H1 (cell line): ENCODE measurements at places on chromosomes 11 and 22. TPM values are rescaled to one million over a fixed set of nuclear protein-coding genes. Genes with fewer than 3 reads are reported as not detected.

Gene VSIG2
- polyA plus RNA-seq: 0.18 and 0.35 TPM in 2 replicates

DNA sequence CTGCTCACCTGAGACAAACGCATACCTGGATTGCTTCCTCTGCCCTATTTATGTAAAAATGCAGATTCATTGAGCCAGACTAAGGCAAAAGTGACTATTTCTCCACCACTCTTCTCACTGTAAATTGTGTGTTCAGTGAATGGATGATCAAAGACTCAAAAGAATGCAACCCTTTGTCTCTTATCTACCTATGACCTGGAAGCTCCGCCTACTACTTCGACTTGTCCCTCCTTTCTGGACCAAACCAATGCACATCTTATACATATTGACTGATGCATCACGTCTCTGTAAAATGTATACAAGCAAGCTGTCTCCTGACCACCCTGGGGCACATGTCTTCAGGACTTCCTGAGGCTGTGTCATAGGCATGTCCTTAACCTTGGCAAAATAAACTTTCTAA, 418.0 kb upstream of the SYN3 start:
- no peak for DNase-seq
- H3K27ac ChIP-seq: no peak overlapping the region
- H3K36me3 ChIP-seq: no peaks in the 10 kb centered on the region

GRCh38 chr11:32266601-32267000, 168.7 kb downstream of the WT1 start:
- no peak overlapping the region for H3K27ac ChIP-seq
- no peaks in the 10 kb centered on the region for H3K36me3 ChIP-seq
- H3K4me1 ChIP-seq: no peaks in the 10 kb centered on the region
- H3K4me3 ChIP-seq: no peak overlapping the region
- H3K27me3 ChIP-seq: no peaks in the 10 kb centered on the region

- no peak overlapping the region for H3K4me3 ChIP-seq
- no peak for DNase-seq
- no peaks in the 10 kb centered on the region for H3K27me3 ChIP-seq
- H3K27ac ChIP-seq: no peak overlapping the region
- peaks cover 87% of the 10 kb centered on the region for H3K36me3 ChIP-seq
- H3K4me1 ChIP-seq: no peaks in the 10 kb centered on the region
These were observed 8.5 kb upstream of the TBC1D10A start for GRCh38 chr22:30335236-30335635.

Gene ACP2
- 19.8 and 24.4 TPM in 2 replicates for polyA plus RNA-seq

Gene KCNC1
- polyA plus RNA-seq: 0.08 and 0.11 TPM in 2 replicates

DNA sequence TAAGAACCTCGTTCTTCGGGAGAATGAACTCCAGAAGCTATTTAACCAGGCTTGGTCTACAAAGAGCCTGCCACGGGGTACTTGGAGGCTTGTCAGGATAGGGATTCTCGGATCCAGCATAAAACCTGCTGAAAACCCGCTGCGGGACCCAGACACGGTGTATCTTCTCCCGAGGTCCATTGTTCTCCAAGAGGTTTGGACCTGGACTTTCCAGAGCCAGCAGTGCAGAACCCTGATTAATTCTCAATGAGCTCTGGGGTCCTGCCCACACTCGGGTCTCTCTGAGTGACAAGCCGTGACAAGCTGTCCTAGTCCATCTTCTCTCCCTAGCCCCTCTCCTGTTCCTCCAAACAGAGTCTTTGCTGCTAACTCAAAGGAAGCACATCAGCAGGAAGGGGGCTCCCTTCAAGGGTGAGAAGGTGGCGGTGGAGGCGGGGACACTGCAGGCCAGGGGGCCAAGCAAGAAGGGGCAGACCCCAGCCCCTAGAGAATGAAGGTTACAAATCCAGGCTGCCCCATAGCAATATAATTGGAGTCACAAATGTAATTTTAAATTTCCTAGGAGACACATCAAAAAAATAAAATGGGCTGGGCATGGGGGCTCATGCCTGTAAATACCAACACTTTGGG, 12.2 kb downstream of the SHANK2 start:
- no peaks in the 10 kb centered on the region for H3K27me3 ChIP-seq
- H3K4me1 ChIP-seq: peaks cover 16% of the 10 kb centered on the region
- no peak overlapping the region for H3K4me3 ChIP-seq
- H3K27ac ChIP-seq: no peak overlapping the region

- H3K4me3 ChIP-seq: no peak overlapping the region
- no peaks in the 10 kb centered on the region for H3K4me1 ChIP-seq
- no peak for DNase-seq
- H3K27ac ChIP-seq: no peak overlapping the region
These were observed 9.6 kb downstream of the RCN1 start for GRCh38 chr11:32100495-32100894.

DNA sequence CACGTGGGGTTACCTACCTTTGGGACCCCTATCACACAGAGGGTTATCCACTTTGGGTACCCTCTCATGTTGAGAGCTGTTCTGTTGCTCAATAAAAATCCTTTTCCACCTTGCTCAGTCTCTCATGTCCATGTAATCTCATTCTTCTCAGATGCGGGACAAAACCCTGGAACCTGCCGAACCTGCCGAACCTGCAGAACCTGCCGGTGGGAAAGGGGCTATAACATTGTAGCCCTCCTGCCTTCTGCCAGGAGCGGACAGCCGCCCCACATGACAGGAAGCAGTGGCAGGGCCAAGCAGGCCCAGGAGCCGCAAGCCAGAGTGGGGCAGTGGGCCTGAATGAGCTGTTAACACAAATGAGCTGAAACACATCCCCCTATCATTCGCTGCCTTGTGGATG, 18.1 kb downstream of the NPAT start:
- no peaks in the 10 kb centered on the region for H3K27me3 ChIP-seq
- peaks cover 9% of the 10 kb centered on the region for H3K4me1 ChIP-seq
- DNase-seq: no peak
- no peaks in the 10 kb centered on the region; the same call in 1 of the 2 replicates for H3K36me3 ChIP-seq
- H3K27ac ChIP-seq: 0 out of 2 replicates have a peak overlapping the region, but pooled peaks have one; percentile 33

- H3K4me3 ChIP-seq: no peak overlapping the region
- H3K4me1 ChIP-seq: peaks cover 48% of the 10 kb centered on the region
- H3K27me3 ChIP-seq: peaks cover 18% of the 10 kb centered on the region
- H3K36me3 ChIP-seq: peaks cover 9% of the 10 kb centered on the region; the same call in 1 of the 2 replicates
- H3K27ac ChIP-seq: peak overlapping the region; percentile 59; the same call in 1 of the 2 replicates
- peak; percentile 64 for DNase-seq
These were observed 4.2 kb downstream of the SLC25A1 start for GRCh38 chr22:19174106-19175025.

Gene DMC1
- 3.8 and 20.2 TPM in 2 replicates for polyA plus RNA-seq

Gene YAP1
- polyA plus RNA-seq: 62.0 and 95.9 TPM in 2 replicates

Gene BTBD18
- 0.03 TPM in 2 replicates for polyA plus RNA-seq

- H3K27me3 ChIP-seq: no peaks in the 10 kb centered on the region
- H3K4me1 ChIP-seq: no peaks in the 10 kb centered on the region
- DNase-seq: no peak
- H3K4me3 ChIP-seq: no peak overlapping the region
- H3K27ac ChIP-seq: no peak overlapping the region
These were observed 695.7 kb downstream of the BRD1 start for GRCh38 chr22:49132009-49132408.

- H3K4me1 ChIP-seq: peaks cover 26% of the 10 kb centered on the region
- H3K27ac ChIP-seq: peak overlapping the region; percentile 53
- peaks cover 30% of the 10 kb centered on the region for H3K36me3 ChIP-seq
- peak overlapping the region; percentile 94 for H3K4me3 ChIP-seq
- H3K27me3 ChIP-seq: no peaks in the 10 kb centered on the region
These were observed 1.6 kb downstream of the PHF21B start for GRCh38 chr22:45008186-45008681.

DNA sequence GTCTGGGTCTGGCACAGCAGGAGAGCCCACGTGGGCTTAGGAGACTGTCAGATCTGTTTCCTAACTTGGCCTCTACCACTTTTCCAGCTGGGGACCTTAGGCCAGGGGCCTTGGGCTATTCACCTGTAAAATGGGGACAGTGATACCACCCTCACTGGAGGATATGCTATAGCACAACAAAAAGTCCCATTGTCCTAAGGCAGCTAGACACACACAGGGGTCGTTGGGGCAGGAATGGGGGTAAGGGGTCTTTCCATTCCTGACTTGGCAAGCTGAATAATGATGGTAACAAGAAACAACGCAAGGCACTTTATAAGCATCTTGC, 2.6 kb upstream of the SH3BP1 start:
- no peak overlapping the region for H3K4me3 ChIP-seq
- H3K27ac ChIP-seq: no peak overlapping the region
- H3K4me1 ChIP-seq: peaks cover 35% of the 10 kb centered on the region
- no peaks in the 10 kb centered on the region for H3K36me3 ChIP-seq

Gene GAS2
- polyA plus RNA-seq: 0.70 and 0.71 TPM in 2 replicates

DNA sequence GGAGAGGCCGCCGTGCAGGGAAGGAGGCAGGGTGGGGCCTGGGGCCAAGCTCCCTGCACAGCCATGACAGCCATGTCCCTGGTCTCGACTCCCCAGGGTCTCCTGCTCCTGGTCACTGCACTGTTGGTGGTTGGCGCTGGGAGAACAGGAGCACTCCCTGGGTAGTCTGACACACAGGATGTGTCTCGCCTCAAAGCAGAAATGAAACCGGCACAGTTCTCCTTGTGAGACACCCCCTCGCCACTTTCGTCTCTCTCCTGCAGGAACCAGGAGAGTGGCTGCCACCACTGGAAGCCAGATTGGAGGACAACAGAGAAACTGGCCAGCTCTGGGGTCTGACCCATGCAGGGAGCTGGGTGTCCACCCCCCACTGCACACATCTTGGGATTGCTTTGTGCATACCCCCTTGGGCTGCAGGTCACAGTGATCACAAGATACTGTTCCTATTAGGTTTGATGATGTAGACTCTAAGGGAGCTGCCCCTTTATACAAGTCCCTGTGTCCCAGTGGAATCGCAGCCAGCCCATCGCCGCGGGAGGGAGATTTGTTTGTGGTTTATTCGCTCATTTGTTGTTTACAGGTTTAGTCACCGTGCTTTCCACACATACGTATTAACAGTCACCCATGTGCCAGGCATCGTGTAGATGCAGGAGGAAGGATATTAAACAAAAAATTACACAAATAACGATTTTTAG, 27.0 kb upstream of the YWHAH start:
- DNase-seq: no peak
- H3K4me3 ChIP-seq: no peak overlapping the region
- no peaks in the 10 kb centered on the region for H3K27me3 ChIP-seq
- H3K36me3 ChIP-seq: no peaks in the 10 kb centered on the region
- H3K4me1 ChIP-seq: no peaks in the 10 kb centered on the region

Gene GPHA2
- 4.4 and 5.4 TPM in 2 replicates for polyA plus RNA-seq

DNA sequence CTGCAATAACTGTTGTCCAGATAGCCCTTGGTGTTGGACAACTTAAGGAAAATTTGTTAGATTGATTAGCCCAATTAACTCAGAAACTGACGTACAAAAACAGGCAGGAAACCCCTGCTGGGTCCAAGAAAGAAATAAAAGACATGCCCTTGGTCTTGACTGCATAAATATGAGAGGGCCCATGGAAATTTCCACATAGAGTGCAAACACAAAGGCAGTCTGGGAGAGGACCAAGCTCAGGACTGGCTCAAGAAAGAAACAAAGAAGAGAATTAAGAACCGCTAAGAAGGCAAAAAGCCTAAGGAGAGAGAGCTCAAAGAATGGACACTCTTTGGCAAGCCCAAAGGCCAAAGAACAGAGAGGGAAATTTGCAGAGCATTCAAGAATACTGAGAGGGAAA, 1243.9 kb downstream of the LRRC4C start:
- no peaks in the 10 kb centered on the region for H3K36me3 ChIP-seq
- no peaks in the 10 kb centered on the region for H3K27me3 ChIP-seq
- no peak overlapping the region for H3K4me3 ChIP-seq
- H3K27ac ChIP-seq: no peak overlapping the region

DNA sequence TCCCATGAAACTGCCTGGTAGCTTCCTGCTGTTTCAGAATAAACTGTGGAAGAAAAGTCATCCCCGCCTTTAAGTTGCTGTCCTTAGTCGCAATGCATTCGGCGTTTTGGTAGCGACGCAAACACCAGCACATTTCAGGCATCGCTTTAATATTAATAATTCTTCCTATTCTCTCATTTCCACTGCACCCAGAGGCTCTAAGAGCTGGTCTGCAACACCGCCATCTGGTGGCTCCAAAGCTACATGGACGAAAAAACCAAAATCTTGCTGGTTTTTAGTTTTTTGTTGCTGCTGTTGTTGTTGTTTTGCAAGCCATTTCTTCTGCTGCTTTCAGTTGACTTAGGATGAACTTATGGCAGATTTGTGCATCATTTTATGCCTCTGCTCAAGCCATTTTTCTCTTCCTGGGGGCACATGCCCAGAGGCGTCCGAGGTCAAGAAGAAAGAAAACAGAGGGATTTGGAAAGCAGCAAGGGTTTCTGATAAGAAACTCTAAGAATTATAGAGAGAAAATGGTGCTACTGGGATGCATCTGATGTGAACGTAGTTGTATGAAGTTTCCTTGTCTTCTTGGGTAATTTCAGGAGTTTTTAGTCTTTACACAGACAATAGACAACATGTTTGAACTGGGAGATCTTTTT, 345.4 kb upstream of the KIRREL3 start:
- H3K4me3 ChIP-seq: no peak overlapping the region
- peak; percentile 69 for DNase-seq
- no peak overlapping the region for H3K27ac ChIP-seq
- no peaks in the 10 kb centered on the region for H3K27me3 ChIP-seq
- H3K4me1 ChIP-seq: no peaks in the 10 kb centered on the region
- no peaks in the 10 kb centered on the region for H3K36me3 ChIP-seq
